ENCODE measurements at places on chromosomes 7 and 10.

DNA sequence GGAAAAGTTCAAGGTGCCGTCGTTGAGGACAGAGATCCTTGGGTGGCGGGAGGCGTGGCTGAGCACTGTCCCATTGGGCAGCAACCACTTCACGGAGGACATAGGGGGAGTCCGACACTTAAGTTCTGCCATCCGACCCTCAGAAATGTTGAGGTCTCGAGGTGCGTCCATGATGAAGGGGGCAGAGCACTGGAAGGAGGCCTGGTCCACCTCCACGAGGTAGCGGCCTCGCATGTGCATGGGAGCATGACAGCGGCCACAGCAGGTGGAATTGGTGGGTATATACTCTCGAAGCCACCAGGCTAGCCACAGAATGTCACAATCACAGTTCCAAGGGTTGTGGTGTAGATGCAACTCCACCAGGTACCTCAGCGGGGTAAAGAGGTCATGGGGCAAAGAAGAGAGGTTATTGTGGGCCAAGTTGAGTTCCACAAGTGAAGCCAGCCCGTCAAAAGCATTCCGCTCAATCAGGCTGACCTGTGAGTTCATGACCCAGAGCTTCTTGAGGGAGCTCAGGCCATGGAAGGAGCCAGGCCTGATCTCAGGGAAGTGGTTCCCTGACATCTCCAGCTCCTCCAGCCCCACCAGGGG, 1.7 kb downstream of the LRRC4 start:
- no peak for DNase-seq

DNA sequence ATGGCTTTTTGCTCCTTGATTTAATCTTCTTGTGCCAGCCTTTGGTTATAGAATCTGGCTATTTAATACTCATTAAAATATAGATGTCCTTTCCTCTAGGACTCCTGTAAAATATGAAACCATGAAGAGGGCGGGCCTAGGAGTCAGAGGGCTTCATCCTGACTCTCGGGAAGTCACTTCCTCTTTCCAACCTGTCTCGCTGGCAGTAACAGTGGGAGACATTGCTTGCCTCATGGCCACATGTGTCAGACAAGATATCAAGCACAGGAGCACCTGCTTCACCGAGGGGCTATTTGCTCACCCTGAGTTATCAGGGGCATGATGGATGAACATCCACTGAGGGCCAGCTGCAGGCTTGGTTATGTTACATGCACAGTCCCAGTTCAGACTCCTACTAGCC, 31.0 kb downstream of the SLIT1 start:
- DNase-seq = no peak

DNA sequence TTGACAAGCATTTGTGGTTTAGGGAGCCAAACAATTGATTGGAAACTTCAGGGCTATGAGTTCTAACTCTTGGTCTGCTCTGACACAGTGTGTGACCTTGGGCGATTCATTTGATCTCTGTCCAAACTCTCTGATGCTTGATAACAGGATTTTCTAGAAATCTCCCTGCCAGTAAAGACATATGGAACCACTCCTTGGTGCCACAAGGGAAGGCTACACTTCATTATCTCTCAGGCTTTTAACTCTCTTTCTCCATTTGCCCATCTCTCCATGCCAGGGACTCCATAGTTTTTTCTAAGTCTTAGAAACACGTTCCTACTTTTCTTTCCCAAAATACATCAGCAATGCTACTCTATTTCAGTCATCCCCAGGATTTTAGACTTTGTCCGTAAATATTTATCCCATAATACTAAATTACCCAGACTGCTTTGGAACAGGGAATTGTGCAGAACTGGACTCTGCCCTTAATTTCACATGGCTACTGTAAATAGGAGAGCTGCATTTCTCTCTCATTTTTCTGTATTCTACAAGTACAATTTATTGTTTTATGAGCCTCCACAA, 488.2 kb downstream of the SUGCT start:
- no peak for DNase-seq

- peak; percentile 19 for DNase-seq
Measured at GRCh38 chr7:28958235-28958979, at the start of gene TRIL. TSS of gene TRIL (minus strand) at chr7:28958330. CDS start at chr7:28958046, 284 bp downstream.

- DNase-seq = no peak
Measured at GRCh38 chr7:131586259-131586658, 29.8 kb upstream of the PODXL start.

All from GM12891 (cell line).